ENCODE measurements at places on chromosomes 13 and 19. TPM values are rescaled to one million over a fixed set of nuclear protein-coding genes. Genes with fewer than 3 reads are reported as not detected.

The IGFL1 gene
- total RNA-seq, result not detected

The TGFBR3L gene
- total RNA-seq, result not detected

The EXOC3L2 gene
- total RNA-seq, result not detected

The USF2 gene
- total RNA-seq, result 66.2 TPM

The SGCG gene
- not detected for total RNA-seq

The UNC13A gene
- under 0.01 TPM for total RNA-seq

The TRPM4 gene
- 15.9 TPM for total RNA-seq

The HCST gene
- total RNA-seq, result 0.36 TPM

The NANOS3 gene
- not detected for total RNA-seq

The NLRP12 gene
- under 0.01 TPM for total RNA-seq

The TEX26 gene
- not detected for total RNA-seq

The STARD13 gene
- total RNA-seq, result 28.2 TPM

The ITGBL1 gene
- 360 TPM for total RNA-seq

DNA sequence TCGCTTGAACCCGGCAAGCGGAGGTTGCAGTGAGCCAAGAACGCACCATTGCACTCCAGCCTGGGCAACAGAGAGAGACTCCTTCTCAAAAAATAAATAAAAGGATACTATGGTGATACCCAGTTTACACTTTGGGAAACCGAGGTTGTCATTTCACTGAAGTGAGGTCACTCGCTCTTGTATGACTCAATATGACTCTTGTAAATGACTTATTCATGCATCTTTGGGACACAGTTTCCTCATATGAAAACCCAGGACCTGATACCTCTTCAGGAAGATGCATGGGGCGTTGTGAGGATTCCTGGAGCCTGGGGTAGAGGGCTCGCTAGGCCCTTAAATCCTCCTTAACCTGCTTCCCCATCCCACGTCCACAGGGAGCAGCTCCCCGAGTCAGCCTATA is 4.5 kb downstream of the PSMD8 start:
- DNase-seq, result peak; percentile 62

GRCh38 chr13:103044056-103044455 is 22.2 kb downstream of the SLC10A2 start:
- no peak for DNase-seq

DNA sequence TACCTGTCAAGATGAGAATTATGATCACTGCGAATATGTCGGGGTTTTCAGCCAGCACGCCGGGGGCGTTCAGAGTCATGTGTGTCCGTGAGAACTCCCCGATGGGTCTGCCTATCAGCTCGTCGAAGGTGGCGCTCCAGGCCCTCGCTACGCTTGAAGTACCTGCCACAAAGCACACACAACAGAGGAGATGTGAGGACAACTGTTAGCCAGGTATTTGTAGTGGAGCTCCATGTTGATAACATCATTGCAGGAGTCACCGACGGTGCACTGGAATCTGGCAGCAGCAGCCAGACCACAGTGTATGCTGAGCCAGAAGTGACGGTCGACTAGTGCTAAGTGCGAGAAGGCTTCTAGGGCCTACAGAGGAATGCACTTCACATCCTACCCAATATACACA is 62.7 kb downstream of the SLC7A1 start:
- DNase-seq, result no peak

- DNase-seq, result peak; percentile 68
Observed at GRCh38 chr13:20165417-20166257, 4.8 kb upstream of the GJA3 start.

DNA sequence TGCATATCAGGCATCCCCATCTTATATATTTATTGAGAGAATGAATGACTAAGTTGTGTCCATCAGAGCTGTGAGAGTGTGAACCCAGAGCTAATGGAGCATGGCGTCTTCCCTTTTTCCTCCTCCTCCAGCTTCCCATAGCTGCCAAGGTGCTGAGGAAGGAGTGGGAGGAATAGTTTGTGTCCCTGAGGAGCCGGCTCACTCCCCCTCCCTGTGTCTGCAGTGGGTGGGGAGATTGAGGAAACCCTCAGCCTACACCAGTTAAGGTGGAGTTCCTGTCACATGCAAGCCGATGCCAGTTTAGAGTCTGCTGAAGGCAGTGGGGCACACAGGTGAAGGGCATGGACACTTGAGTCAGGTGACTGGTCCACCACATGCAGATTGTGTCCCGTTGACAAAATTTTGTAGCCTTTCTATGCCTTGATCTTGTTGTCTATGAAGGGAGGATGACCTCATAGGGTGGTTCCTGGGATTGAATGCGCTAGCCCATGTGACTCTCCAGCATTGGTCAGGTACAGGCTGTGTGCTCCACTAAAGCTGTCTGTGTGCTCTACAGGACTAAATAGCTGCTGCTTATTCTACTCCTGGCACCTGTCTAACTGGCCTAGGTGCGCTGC is 47.6 kb upstream of the GPI start:
- no peak for DNase-seq

DNA sequence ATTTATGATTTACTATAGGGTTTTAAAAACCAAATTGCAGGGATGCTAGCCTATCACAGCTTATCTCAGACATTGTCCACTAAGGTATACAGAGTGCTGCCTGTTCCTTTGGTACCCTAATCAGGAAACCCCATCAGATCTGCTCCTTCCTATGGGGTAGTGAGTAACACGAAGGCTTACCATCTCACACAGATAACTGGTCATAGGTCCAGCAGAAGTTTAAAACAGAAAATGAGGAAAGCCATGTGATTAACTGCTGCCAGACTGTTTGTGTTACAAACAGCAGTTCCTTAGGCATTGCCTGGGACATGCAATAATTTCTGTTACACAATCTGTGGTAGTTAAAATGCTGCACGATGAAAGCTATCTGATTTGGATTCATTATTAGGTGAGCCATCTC is 53.5 kb upstream of the ALOX5AP start:
- peak; percentile 54 for DNase-seq

DNA sequence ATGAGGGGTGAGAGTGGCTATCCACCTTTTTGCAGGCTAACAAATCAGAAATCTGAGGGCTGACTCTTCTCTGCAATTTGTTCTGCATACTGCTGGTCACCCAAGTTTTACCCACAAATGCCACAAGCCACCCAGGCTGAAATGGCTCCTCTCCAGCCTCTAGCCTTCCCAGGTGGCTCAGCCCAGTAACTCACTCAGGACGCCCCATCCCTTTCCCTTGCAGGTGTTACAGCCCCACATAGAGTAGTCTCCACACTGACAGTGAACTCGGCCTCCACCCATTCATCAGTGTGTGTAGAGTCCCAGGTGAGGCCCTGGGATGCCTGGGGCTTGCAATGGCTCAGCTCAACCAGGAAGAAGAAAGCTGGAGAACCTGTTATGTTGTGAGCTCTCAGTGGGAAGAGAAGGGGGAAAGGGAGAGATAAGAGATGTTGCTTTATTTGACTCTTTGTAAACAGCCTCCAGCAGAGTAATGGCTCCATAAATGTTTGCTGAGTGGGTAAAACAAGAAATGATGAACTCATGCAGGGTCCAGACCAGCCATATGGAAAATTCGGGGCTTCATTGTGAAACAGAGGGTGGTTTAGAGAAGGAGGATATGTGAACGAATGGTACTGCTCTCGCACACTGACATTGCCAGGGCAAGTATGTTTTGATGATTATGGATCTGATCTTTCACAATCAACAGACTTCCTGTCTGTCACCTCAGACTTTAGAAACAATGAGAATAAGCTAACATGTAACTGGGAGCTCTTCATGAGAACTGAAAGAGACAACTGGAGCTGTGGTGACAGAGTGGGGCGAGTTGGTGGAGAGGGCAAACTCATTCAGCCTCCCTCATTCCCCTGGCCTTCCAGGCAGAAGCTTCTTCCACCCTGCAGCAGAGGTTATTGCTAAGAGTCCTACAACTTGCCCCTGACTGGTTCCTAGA is 74.2 kb upstream of the RFC3 start:
- no peak for DNase-seq

DNA sequence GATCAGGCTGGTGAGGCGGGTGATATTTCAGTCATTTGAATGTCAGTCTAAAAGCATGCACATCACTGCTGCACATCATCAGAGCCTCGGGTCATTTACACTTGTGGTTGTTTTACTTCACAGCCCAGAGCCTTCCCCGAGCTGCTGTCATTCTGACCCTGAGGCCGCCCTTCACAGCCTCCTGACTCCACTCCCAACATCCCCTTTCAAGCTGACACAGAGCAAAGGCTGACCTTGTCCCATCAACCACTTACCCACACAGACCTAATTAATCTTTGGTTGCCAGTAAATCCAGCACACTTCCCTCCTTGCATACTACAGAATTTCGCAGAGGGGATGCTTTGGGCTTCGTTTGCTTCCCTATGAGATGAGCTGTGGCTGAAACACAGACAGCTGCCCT is 528.1 kb downstream of the DIAPH3 start:
- DNase-seq, result no peak

DNA sequence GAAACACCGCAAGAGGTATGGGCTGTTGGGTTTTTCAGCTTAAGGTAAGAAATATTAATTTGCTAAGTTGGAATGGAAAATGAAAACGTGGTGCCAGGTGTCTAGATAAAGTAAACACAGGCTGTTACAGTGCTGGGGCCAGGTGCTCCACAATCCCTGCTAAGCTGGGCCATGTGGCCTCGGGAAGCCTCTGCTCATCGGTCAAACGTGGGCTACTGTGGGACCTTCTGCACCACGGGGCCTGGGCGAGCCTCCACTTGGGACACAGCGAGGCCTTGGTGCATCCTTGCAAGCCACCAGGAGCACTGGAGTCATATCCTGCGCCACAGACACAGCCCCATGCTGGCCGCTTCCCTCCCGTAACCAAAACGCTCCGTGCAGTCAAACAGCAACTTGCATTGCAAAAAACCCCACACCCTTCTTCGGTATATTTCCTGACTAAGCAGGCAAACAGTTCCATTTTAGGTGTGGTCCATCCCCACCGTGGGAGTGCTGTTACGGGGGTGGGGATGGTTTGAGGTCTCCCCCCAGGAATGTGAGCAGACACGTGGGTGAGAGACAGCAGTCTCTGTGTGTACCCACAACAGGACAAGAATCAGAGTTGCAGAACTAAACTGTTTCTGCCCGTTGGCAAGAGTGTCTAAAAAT is 96.3 kb upstream of the SOX1 start:
- DNase-seq, result no peak

GRCh38 chr19:8148410-8149260 is 757 bp downstream of the FBN3 start:
- peak; percentile 82 for DNase-seq

DNA sequence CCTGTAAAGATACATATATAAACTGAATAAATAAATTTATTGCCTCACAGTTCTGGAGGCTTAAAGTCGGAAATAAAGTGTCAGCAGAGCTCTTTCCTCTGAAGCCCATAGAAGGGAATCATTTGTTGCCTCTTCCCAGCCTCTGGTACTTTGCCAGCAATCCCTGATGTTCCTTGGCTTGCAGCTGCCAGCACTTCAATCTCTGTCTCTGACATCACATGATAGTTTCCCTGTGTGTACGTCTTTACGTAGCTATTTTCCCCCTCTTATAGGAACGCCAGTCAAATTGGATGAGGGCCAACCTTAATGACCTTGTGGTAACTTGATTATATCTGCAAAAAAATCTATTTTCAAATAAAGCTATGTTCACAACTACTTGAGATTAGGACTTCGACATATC is 250.9 kb downstream of the LIG4 start:
- no peak for DNase-seq

DNA sequence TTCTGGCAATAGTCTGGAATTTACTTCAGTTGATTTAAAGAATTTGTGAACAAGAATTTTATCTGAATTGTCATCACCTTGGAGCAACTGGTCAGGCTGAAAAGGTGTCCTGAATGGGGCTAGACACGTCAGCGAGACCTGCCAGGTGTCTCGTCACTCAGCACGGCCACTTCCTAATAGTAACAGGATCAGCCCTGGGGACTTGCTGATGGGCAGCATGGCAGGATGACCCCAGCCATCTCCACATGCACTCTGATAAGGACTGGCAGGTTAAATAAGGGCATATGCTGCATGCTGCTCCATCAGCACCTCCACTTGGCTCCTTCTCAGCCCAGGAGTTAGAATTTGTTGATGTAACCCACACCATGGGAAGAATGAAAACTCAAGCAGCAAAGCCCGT is 224.2 kb downstream of the FOXO1 start:
- DNase-seq, result no peak

GRCh38 chr19:50312967-50313811 is 16.0 kb downstream of the KCNC3 start:
- DNase-seq, result peak; percentile 73

- DNase-seq, result no peak
Observed at GRCh38 chr13:31517599-31517998, 221.7 kb upstream of the RXFP2 start.

- no peak for DNase-seq
Observed at GRCh38 chr13:73110814-73111213, 52.0 kb downstream of the KLF5 start.

- no peak for DNase-seq
Observed at GRCh38 chr13:20227730-20228129, 4.4 kb downstream of the GJB6 start.

- DNase-seq, result no peak
Observed at GRCh38 chr13:77555246-77555645, 19.7 kb downstream of the SCEL start.

DNA sequence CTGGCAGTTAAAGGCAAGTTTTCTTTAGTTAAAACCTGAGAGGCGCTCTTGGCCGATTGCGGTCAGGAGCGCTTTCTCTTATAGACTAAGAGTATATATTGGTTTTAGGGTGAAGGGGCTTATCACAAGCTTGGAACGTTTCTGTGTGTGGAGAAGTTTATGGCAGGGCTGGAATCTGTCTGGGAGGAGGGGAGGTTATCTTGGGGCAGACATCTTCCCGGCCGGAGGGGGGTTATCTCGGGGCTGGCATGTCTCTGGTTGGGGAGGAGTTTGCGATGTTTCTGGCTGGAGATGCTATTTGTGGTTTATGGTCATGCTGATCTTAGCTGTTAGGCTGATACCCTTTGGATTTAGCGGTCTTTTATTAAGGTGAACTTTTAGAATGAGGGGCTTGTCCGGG is 18.3 kb downstream of the KDM4B start:
- no peak for DNase-seq

GRCh38 chr19:5155586-5156210 is 184.9 kb downstream of the PTPRS start:
- DNase-seq, result peak; percentile 87

- DNase-seq, result peak; percentile 49
Observed at GRCh38 chr19:13127811-13128575, 9.9 kb downstream of the NACC1 start.

DNA sequence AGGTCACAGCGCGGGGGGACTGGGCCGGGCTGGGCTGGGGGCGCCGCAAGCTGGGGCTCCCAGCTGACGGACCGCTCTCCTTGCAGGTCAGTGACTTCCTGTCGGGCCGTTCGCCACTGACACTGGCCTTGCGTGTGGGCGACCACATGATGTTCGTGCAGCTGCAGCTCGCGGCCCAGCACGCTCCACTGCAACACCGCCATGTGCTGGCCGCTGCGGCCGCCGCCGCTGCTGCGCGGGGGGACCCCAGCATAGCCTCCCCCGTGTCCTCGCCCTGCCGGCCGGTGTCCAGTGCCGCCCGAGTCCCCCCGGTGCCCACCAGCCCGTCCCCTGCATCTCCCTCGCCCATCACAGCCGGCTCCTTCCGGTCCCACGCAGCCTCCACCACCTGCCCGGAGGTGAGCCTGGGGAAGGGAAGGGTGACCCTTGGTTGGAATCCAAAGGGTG is 5.7 kb downstream of the MIDN start:
- DNase-seq, result peak; percentile 93

GRCh38 chr19:32287811-32288227 is 57.6 kb upstream of the ZNF507 start:
- DNase-seq, result peak; percentile 78

Measured in osteoblast (primary cell).